NT2/D1 (cell line): ENCODE measurements at places on chromosomes 4 and X.

GRCh38 chr4:16626945-16627344 is 271.5 kb downstream of the LDB2 start:
- DNase-seq: no peak

GRCh38 chrX:72060921-72061490 is 70.7 kb downstream of the RTL5 start:
- DNase-seq: no peak

DNA sequence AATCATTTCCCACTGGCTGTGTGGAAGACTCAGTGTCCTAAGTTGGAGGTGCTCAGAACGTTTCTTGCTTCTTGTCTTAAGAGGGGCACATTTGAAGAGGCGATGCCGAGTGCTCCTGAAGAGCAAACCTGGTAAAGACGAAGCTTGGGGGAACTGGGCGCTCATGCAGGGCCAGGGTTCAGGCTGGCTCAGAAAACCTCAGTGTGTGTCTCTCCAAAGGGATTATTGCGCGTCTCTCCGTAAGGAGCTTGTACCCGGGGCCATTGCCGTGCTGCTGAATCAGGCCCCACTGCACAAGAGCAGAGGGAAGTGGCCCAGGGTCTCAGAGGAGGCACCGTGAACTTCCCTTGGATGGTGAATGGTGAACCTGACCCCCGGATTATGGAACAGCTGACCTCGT is 44.4 kb downstream of the PSAPL1 start:
- DNase-seq: no peak

DNA sequence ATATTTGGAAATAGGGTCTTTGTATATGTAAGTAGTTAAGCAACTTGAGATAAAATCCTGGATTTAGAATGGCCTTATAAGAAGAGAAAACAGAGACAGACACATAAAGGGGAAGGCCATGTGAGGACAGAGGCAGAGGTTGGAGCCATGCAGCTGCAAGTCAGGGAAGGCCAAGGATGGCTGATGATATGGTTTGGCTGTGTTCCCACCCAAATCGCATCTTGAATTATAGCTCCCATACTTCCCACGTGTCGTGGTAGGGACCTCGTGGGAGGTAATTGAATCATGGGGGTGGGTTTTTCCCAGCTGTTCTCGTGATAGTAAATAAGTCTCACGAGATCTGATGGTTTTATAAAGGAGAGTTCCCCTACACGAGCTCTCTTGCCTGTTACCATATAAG is 76.3 kb downstream of the STK32B start:
- no peak for DNase-seq

DNA sequence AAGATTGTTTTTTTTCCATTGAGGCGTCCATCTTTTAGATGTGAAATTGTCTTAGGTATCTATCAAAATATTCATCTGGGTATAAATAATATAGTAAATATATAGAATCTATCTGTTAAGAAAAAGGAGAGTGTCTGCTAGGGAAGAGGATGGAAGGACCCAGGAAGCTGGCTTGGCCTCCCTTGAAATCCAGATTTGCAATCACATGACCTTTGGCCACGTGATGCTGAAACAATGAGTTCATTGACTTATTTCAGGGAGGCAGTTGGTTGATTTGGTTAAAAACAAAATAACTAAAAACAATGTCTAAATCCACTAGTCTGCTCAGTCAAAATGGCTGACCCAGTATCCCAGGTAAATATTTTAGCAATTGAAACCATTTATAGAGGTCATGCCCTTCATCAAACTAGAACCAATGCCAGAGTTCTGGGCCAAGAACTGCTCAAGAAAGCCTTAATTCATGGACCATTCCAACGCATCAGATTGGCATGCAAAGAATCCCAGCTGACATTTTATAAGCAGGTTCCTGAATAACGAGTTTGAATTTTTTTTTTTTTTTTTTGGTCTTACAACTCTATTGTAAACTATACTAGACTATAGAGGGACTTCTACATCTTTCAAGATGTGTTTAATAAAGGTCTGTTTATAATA is 172.7 kb downstream of the MID1 start:
- DNase-seq: no peak

DNA sequence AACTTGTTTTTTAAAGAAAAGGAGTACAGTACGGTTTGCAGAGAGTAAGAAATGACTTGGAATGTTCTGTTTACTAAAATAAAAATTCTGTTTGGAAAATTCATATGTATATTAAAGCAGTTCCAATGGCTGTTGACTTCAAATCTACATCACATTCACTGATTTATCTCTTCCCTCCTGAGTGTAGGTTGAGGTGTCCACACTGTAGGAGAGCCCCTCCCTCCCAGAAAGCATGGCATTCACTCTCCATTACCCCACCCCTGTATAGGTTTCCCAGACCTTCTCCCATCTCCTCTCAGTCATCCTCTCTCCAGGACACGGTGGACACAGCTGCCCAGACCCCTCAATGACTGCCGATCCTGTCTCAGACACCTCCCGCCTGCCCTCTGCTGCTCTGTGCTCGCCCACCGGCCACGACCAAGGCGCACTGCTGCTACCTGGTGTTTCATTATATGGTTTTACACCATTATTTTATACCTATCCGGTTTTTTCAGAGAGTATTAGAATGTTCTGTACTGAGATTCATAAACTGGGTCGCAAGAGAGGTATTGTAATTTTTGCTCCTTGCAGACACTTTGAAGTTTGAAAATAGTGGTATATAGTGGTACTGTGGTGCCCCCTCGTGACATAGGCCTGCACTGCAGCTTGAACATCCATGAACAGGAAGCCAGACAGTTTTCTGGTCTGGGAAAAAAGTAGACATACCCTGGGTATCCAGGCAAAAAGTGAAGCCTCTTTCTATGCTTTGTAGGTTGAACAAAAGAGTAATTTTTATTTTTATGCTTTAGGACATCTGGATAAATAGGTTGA is 38.8 kb upstream of the BEX4 start:
- no peak for DNase-seq

- DNase-seq: no peak
Measured at GRCh38 chr4:178457286-178457685, 1015.0 kb upstream of the AGA start.
